Stimulated activated CD4-positive, alpha-beta T cell treated with anti-CD3 and anti-CD28 coated beads, TNF-alpha, amount 100 ng/mL, for 1 hour (primary cell): ENCODE measurements at places on chromosomes 2 and 18.

- DNase-seq, result no peak
These were observed 66.6 kb downstream of the ZFP36L2 start for GRCh38 chr2:43159797-43160196.

GRCh38 chr18:70671889-70672565 is 383.2 kb downstream of the SOCS6 start:
- DNase-seq, result no peak

- no peak for DNase-seq
These were observed 44.6 kb upstream of the GCG start for GRCh38 chr2:162196638-162197037.

- DNase-seq, result no peak
These were observed 119.6 kb downstream of the FAM210A start for GRCh38 chr18:13606604-13607254.

DNA sequence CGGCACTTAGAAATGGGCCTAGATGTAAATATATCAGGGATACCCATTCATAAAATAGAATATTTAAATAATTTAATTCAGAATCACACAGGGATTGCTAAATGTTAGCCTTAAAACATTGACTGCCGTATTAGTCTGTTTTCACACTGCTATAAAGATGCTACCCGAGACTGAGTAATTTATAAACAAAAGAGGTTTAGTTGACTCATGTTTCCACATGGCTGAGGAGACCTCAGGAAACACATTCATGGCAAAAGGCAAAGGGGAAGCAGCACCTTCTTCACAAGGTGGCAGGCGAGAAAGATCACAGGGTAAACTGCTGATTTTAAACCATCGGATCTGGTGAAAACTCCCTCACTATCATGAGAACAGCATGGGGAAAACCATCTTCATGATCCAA is 223.6 kb upstream of the GULP1 start:
- no peak for DNase-seq

DNA sequence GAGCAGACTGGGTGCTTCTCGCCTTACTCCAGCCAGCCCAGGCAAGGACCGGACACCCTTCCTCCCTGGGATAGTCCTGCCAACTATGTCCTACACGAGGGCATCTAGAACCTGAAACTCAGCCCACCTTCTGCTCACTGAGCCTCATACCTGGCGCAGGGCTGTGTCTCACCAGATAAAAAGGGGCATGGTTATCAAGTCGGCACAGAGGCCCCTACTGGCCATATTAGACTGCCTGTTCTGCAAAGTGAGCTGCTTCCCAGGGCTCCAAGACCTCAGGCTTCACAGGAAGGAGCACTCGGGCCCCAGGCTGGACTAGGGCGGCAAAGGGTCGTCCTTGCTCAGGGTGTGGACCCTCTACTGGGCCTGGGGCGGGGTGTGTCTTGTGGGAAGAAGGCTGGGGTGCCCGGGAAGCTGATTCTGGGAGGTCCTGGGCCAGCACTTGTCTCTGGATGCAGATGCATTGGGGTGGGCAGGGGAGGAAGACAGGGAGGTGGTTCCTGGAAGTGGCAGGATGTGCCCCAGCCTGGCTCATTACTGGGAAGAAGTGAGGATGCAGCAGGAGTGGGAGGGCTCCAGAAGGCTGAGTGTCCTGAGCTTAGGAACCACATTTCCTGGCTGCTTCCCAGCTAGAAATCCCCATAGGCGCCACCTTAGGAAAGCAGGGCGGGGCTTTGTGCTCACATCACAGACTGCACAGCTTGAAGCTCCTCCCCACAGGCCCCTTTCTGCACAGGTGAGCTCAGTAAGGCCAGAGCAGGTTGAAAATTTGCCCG is 19.6 kb downstream of the EHD3 start:
- no peak for DNase-seq

GRCh38 chr2:105537920-105538319 is 139.1 kb upstream of the FHL2 start:
- DNase-seq, result no peak

GRCh38 chr18:76351961-76352581 is 143.0 kb downstream of the ZNF516 start:
- DNase-seq, result no peak

- no peak for DNase-seq
These were observed 234.6 kb downstream of the EIPR1 start for GRCh38 chr2:3142961-3143571.

DNA sequence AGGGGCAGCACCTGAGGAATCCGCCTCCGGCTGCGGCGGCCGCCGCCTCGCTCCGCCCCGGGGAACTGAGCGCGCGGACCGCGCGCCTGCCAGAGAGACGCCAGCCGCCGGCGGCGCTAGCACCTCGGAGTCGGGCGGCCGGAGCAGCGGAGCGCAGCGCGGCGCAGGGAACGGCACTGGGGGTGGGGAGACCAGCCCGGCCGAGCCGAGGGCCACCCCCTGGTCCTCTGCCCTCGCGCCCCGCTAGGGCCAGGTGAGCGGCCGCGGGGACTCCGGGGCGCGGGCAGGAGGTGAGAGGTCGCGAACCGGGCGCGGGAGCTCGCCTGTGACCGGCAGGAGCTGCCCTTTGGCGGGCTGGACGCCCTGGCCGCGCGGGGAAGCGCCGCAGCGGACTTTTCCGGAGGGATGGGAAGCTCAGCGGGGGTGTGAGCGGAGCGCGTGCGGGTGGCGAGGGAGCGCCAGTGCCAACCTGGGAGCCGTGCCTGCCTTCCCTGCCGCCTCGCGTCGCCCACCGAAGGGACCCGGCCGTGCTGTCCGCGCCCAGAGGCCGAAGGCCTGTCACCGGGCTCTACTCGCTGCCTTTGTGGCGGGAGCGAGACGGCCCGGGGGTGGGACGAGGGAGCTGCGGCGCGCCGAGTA is at the start of gene GREB1L:
TSS of gene GREB1L (plus strand) at position 92 of the 639 bp plus-strand sequence. CDS start 141,287 bp downstream, outside the sequence.
- DNase-seq, result no peak

- no peak for DNase-seq
These were observed 294.5 kb upstream of the NT5C1B start for GRCh38 chr2:18883616-18884456.

DNA sequence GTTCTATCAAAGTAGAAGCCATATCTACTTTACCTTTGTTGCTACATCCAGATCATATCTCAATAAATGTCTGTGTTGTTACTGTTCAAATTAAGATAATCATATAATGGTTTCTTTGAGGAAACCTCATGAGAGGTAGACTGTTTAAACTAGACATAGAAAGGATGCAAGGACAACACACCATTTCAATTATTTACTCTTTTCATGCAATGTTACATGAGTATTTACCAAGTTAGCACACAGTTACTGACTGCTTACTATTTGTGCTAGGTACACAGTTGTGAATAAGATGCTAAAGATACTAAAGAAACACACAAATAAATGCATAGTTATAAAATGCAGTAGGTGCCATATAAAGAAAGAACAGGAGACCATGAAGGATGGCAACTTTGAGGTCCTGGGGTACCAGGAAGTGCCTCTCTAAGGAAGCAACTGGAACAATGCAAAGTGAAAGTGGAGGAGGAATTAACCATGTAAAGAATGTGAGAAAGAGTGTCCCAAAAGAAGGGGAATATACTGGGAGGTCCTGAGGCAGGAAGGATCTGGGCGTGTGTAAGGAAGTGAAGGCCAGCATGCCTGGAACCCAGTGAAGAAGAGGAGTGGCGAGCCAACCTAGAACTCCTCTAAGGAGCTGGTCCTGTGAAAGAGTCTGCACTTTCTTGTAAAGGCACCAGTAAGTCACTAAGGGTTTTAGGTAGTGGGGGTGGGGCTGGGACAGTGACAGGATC is 39.4 kb downstream of the RBMS1 start:
- no peak for DNase-seq

- no peak for DNase-seq
These were observed 204.0 kb downstream of the CYRIA start for GRCh38 chr2:16461672-16462071.

DNA sequence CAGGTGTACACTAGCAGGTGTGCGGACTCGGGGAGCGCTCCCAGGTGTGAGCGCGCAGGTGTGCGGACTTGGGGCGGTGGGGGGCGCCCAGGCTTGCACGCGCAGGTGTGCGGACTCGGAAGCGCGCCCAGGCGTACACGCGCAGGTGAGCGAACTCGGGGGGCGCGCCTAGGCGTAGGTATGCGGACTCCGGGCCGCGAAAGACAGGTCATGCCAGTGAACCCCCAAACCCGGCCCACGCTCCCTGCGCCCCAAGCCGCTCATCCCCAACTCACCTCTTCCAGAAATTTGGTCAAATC is 342 bp downstream of the CYB5A start:
- DNase-seq, result no peak
